ENCODE measurements at places on chromosomes 12 and 14. TPM values are rescaled to one million over a fixed set of nuclear protein-coding genes. Genes with fewer than 3 reads are reported as not detected.

The DDN gene
- total RNA-seq, result 0.16 TPM

The GOLGA5 gene
- total RNA-seq, result 74.3 TPM

The SLC2A14 gene
- 0.24 TPM for total RNA-seq

The SLC24A4 gene
- total RNA-seq, result not detected

The MIPOL1 gene
- total RNA-seq, result 10.1 TPM

The SYNDIG1L gene
- total RNA-seq, result not detected

The PMEL gene
- 2.9 TPM for total RNA-seq

The NXPH4 gene
- 2.3 TPM for total RNA-seq

The SYCP3 gene
- 0.16 TPM for total RNA-seq

The AMIGO2 gene
- 16.1 TPM for total RNA-seq

The GLIPR1 gene
- 130 TPM for total RNA-seq

The SLC17A8 gene
- total RNA-seq, result not detected

The RNASE7 gene
- total RNA-seq, result not detected

The ANP32D gene
- total RNA-seq, result not detected

The LHX5 gene
- not detected for total RNA-seq

The VASH1 gene
- total RNA-seq, result 1.3 TPM

The KICS2 gene
- total RNA-seq, result 7.0 TPM

The ANKS1B gene
- total RNA-seq, result 3.5 TPM

The NRIP2 gene
- under 0.01 TPM for total RNA-seq

The CFAP251 gene
- total RNA-seq, result 4.0 TPM

The PLEK2 gene
- 2.6 TPM for total RNA-seq

The CCDC184 gene
- 0.97 TPM for total RNA-seq

The GOLT1B gene
- 80.4 TPM for total RNA-seq

The RHEBL1 gene
- total RNA-seq, result not detected

The PSMA6 gene
- 153 TPM for total RNA-seq

The KRT72 gene
- total RNA-seq, result not detected

The TSPAN11 gene
- 0.36 TPM for total RNA-seq

The TMTC2 gene
- 20.5 TPM for total RNA-seq

The SYT1 gene
- total RNA-seq, result 0.85 TPM

The CD163L1 gene
- total RNA-seq, result 2.1 TPM

The CCDC175 gene
- not detected for total RNA-seq

The TMPRSS12 gene
- total RNA-seq, result not detected

The FAM181A gene
- not detected for total RNA-seq

The DICER1 gene
- 53.2 TPM for total RNA-seq

The PIANP gene
- 2.1 TPM for total RNA-seq

The KRT82 gene
- total RNA-seq, result not detected

The MANSC4 gene
- total RNA-seq, result not detected

The KCNC2 gene
- total RNA-seq, result not detected

The FOXG1 gene
- total RNA-seq, result not detected

The ALDH2 gene
- total RNA-seq, result 13.1 TPM

The CMTM5 gene
- 0.32 TPM for total RNA-seq

The PAH gene
- total RNA-seq, result not detected

The PSME2 gene
- 59.1 TPM for total RNA-seq

The SLCO1B1 gene
- not detected for total RNA-seq

The EML1 gene
- 38.3 TPM for total RNA-seq

The SENP1 gene
- total RNA-seq, result 28.1 TPM

The NTS gene
- total RNA-seq, result not detected

The PPFIA2 gene
- total RNA-seq, result 2.7 TPM

The AMDHD1 gene
- total RNA-seq, result under 0.01 TPM

The CDCA3 gene
- total RNA-seq, result 3.3 TPM

Measured in hair follicle dermal papilla cell (primary cell).